ENCODE measurements at places on chromosomes 7 and 10. TPM values are rescaled to one million over a fixed set of nuclear protein-coding genes. Genes with fewer than 3 reads are reported as not detected.

The ASZ1 gene
- total RNA-seq = not detected

The ANKRD61 gene
- total RNA-seq = not detected

The ADRB1 gene
- 0.79 TPM for total RNA-seq

The ZNF862 gene
- total RNA-seq = 11.4 TPM

The COL13A1 gene
- total RNA-seq = 10.1 TPM

The BLNK gene
- total RNA-seq = 5.9 TPM

The CPA2 gene
- total RNA-seq = not detected

The NEUROD6 gene
- total RNA-seq = 0.30 TPM

The PPP1R9A gene
- 15.0 TPM for total RNA-seq

The ERVW-1 gene
- total RNA-seq = 0.20 TPM

The ITIH5 gene
- total RNA-seq = 28.4 TPM

The ENTPD1 gene
- 26.0 TPM for total RNA-seq

The ZNF138 gene
- 16.0 TPM for total RNA-seq

The TLX1 gene
- total RNA-seq = not detected

The SFRP5 gene
- 1.7 TPM for total RNA-seq

The MRC1 gene
- 35.5 TPM for total RNA-seq

The ANAPC16 gene
- total RNA-seq = 54.7 TPM

The THAP5 gene
- 28.2 TPM for total RNA-seq

The IGF2BP3 gene
- total RNA-seq = 44.8 TPM

The C10orf62 gene
- 0.20 TPM for total RNA-seq

The VIPR2 gene
- total RNA-seq = 0.99 TPM

The SRRT gene
- total RNA-seq = 42.6 TPM

The BEND7 gene
- 6.9 TPM for total RNA-seq

The NPM3 gene
- total RNA-seq = 35.1 TPM

The AGAP6 gene
- 6.7 TPM for total RNA-seq

The MEOX2 gene
- 30.9 TPM for total RNA-seq

The PRPS1L1 gene
- not detected for total RNA-seq

The CTBP2 gene
- 36.7 TPM for total RNA-seq

The SPAM1 gene
- total RNA-seq = not detected

The STX1A gene
- total RNA-seq = 8.5 TPM

The TMEM26 gene
- 5.1 TPM for total RNA-seq

The RBP4 gene
- 55.5 TPM for total RNA-seq

The IFIT1B gene
- total RNA-seq = 4.9 TPM

The CHN2 gene
- 9.1 TPM for total RNA-seq

The FOXI2 gene
- 0.20 TPM for total RNA-seq

The GPC2 gene
- total RNA-seq = 3.9 TPM

The EN2 gene
- under 0.01 TPM for total RNA-seq

The FGL2 gene
- 29.5 TPM for total RNA-seq

The MOGAT3 gene
- not detected for total RNA-seq

The NPFFR1 gene
- 0.59 TPM for total RNA-seq

The GDF2 gene
- total RNA-seq = not detected

The INHBA gene
- total RNA-seq = 6.5 TPM
